ENCODE measurements at places on chromosomes 6 and 20. TPM values are rescaled to one million over a fixed set of nuclear protein-coding genes. Genes with fewer than 3 reads are reported as not detected.

The ZNF391 gene
- total RNA-seq: 6.6 TPM

- no peak for DNase-seq
Observed at GRCh38 chr20:36984257-36984638, 32.7 kb upstream of the SAMHD1 start.

DNA sequence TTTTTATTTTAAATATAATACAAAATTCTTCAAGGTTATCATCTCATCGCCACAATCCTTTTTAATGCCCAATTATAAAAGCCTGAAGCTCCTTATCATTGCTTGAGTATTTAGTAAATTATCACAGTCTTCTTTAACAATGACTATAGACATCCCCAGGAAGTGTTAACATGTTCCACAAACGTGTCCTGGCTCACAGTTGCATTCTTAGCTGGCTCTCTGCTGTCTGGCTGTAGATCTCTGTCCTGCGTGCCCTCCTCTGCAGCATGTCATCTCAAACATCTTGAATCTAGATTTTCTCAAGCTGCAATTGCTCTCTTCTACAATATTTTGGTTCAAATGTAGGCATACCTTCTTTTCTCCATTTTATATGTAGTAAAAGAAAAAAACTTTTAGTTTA lies 885.2 kb downstream of the EPHA7 start:
- DNase-seq: no peak

DNA sequence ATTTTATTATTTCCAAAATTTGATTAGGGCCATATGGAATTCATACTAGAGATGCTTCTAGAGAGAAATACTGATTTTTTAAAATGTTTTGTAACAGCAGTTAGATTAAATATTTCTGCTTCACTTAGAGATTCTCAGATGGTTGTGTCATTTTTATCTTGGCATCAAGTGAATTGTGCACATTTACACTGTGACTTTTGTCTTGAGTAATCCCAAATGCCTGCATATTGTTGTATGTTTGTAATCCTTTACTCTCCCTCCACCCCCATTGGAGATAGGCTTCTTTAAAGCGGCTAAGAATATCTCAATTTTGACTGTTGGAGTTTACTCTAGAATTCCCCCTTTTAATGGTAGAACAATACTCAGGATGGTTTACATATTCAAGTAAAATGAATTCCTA lies 19.0 kb downstream of the STX16 start:
- DNase-seq: no peak

GRCh38 chr6:25035512-25036435 lies 100.0 kb upstream of the RIPOR2 start:
- DNase-seq: no peak

DNA sequence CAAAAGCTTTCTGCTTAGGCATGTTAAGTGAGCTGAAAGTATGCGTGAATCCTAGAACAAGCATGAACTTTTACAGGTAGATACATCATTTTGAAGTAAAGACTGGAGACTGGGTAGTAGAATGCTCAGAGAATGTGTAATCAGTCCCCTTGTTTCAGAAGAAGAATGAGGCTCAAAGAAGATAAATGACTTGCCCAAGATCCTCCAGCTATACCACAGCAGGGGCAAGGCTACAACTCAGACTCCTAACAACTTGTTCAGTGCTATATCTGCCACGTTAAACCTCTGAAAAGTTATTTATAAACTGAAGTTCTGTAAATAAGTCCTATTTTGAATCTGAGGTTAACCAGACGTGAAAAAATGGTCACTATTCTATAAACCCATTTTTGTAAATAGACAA lies 2.9 kb downstream of the RIPOR2 start:
- no peak for DNase-seq

Measured in cerebellum (tissue), 4 donors.